CD8-positive, alpha-beta memory T cell (primary cell): ENCODE measurements at places on chromosomes 2 and 18. TPM values are rescaled to one million over a fixed set of nuclear protein-coding genes. Genes with fewer than 3 reads are reported as not detected.

DNA sequence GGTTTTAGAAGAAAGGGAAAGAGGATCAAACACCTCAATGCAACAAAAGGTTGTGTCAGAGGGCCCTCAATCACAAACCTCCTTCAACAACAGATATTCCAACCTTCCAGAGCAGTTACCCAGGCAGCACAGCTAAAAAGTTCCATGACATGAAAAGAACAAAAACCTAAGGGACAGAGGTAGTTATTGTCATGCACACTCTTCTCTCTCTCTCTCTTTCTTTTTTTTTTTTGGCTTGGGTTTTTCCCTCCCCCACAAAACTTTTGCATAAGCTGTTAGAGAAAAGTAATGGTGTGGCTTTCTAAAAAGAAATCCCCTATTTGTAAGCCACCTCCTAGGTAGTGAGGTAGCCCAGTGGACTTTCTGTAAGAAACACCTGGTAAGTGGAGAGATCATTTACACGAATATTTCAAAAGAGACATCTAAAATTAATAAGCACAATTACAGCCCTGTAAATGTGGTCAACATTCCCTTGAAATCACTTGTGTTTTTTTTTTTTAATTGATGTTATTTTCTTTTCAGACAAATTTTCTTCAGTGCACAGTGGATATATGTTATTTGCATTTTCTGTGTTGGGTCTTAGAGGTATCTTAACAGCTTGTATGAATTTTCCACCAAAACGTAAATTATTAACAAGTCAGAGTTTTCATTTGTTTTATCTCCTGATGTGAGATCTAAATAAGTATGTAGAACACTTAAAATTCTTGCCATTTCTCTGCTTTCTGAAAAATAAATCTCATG is 48.4 kb downstream of the ZEB2 start:
- DNase-seq = no peak

DNA sequence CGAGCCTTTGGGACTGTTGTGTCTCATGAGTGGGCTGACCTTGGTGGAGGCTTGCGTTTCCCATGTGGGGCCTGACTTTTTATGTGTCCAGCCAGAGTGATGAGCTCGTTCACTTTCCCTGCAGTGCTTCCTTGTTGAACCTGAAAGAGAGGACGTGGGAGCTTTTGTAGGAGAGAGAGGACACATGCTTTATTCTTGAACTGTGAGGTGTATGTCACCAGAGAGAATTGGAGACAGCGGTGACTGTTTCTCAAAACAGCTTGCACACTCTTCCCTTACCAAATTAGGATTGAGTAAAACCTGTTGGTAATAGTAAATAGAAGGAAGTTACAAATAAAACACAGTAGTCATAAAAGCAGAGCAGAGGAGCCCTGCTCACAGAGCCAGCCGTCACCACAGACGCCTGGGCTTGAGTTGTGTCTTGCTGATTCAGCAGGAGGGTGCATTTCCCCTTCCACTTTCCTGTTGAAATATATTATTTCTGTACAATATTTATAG is 60.7 kb downstream of the INPP4A start:
- no peak for DNase-seq

DNA sequence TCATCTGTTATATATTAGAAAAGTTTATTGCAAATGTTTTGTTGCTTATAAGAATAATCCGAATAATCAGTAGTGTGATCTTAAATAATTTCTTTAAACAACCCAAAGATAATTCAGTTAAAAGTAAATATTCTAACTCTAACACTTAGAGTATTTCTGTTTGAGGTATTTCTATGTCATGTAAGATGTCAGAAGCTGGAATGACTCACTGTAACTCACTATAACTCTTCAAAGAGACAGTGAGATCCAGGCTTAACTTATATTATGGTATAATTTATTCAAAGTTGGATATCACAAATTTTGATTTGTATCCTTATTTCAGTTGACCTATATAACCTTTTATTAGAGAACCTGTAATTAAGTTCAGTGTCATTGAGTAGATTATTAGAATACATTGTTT is 6.9 kb downstream of the MBD5 start:
- DNase-seq = no peak

- no peak for DNase-seq
These were observed 175.4 kb downstream of the LCLAT1 start for GRCh38 chr2:30622452-30622851.

GRCh38 chr18:32310774-32311173 is 120.9 kb downstream of the MEP1B start:
- DNase-seq = no peak

- DNase-seq = no peak
These were observed 2.8 kb upstream of the GPR45 start for GRCh38 chr2:105238664-105239240.

The CASP8 gene
- total RNA-seq = 55.5 TPM

- DNase-seq = no peak
These were observed 717.2 kb downstream of the TRIB2 start for GRCh38 chr2:13433954-13434353.

- no peak for DNase-seq
These were observed 9.5 kb downstream of the CAPN10 start for GRCh38 chr2:240596080-240596460.

GRCh38 chr2:127620866-127621265 is 25.1 kb upstream of the GPR17 start:
- no peak for DNase-seq

The TCF4 gene
- total RNA-seq = 0.18 TPM
